Islet precursor cell (in vitro differentiated cells): ENCODE measurements at places on chromosomes 13 and 19.

DNA sequence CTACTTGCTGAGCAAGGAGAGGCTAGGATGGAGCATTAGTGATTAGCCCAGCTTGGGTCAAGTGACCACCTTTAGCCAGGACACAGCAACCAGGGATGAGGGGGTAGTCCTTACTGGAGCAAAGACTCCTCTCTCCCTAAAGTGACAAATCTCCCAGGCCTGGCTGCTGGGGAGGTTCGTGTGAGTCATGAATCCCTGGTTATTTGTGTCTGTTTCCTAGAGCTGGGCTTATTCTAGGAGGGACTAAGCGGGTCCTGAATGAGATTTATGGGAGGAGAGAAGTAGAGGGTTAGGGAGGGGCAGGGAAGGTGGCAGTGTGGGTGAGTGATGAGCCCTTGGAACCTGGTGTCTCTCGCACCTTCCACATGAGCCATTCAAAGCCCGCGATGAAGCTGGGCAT, 487.3 kb downstream of the TSHZ3 start:
- peak; percentile 54 for DNase-seq

GRCh38 chr13:25062479-25062878, 33.5 kb upstream of the PABPC3 start:
- DNase-seq, result no peak

DNA sequence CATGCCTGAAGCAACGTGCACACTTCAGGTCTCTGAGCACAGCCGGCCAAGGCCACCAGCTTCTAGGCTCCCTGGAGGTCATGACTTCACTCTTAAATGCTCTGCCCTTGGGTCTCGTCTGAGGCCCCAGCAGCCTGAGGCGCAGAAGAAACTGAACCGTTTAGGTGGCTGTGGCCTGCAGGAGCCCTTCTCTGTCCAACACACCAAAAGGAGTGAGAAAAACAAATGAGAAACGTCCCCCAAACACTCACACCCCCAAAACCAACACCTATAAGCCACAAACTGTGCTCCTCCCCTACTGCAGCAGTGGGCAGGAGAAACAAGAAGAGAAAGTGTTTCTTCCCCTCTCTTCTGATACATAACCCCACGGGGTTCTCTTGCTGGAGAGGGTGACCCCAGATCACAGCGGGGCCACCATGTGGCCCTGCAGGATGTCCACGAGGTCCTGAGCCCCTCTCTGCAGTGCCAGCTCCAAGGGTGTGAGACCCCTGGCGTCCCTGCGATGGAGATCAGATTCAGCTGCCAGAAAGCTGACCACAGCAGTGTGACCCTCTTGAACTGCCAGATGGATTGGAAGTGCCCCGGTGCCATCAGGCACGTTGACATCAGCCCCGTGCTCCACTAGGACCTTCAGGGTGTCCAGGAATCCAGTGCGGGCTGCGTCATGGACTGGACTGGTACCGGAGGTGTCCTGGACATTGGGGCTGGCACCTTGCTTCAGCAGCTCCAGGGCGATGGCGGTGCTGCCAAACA, 1.0 kb upstream of the KRI1 start:
- no peak for DNase-seq

GRCh38 chr13:45728759-45729158, 26.6 kb downstream of the CBY2 start:
- peak; percentile 79 for DNase-seq

DNA sequence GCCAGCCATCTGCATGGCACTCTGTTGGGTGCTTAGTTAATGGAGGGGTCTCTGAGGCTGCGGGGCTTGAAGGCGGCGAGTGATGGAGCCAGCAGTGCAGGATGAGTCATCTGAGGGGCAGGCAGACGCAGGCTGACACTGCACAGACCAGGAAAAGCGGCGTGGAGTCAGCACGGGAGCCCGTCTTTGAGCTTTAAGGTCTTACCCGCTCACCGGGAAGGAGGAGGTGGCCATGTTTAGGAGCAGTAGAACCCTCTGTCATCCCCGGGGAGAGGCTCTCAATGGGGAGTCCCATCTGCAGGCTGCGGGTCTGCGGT, 13.1 kb downstream of the NAXD start:
- DNase-seq, result peak; percentile 91

DNA sequence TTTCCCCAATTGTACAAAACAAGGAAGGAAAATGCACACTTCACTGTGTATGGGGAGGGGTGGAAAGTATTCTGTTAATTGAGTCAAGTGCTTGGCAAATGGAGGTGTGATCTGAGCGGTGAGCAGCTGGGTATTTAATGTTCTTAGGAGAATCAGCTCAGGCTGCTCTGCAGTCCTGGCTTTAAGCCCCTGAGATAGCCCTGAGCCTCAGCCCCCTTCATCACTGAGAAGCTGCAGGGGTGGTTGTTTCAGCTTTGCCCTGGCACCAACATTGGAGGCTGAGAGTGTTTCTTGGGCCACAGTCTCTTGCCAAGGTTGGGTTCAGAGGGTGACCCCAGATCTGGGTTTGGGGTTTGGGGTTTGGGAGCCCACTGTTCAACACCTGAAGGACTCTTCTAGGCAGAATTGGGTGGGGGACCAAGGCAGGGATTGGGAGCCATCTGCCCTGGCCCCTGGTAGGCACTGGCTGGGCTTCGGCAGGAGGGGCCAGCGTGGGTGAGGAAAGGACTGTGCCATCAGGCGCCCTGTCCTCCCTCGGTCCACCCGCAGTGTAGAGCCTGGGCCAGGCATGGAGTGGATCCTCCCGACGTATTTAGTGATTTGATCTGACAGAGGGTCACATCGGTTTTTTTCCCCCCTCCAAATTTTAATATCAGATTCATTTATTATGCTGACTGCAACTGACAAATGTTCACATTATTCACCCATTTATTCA, 66.7 kb upstream of the ZNF536 start:
- DNase-seq, result no peak

- no peak for DNase-seq
These were observed 30.2 kb upstream of the UBE2L5 start for GRCh38 chr13:30391956-30392680.

DNA sequence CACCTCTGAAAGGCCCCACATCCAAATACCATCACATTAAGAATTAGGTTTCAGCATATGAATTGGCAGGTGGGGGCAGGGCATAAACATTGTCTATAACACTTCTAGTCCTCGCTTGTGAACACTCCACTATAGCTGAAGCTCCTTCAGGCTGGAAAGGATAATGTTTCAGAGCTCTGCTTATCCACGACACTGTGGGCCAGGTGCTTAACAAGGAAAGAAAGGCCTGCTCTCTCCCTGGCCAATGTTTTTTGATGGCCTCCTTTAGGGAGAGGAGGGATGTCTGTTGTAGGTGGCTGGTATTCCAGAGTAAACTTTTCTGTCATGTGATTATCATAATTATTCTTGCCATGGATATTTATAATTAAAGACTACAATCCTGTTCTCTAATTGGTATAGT, 86.4 kb downstream of the CCNA1 start:
- no peak for DNase-seq

DNA sequence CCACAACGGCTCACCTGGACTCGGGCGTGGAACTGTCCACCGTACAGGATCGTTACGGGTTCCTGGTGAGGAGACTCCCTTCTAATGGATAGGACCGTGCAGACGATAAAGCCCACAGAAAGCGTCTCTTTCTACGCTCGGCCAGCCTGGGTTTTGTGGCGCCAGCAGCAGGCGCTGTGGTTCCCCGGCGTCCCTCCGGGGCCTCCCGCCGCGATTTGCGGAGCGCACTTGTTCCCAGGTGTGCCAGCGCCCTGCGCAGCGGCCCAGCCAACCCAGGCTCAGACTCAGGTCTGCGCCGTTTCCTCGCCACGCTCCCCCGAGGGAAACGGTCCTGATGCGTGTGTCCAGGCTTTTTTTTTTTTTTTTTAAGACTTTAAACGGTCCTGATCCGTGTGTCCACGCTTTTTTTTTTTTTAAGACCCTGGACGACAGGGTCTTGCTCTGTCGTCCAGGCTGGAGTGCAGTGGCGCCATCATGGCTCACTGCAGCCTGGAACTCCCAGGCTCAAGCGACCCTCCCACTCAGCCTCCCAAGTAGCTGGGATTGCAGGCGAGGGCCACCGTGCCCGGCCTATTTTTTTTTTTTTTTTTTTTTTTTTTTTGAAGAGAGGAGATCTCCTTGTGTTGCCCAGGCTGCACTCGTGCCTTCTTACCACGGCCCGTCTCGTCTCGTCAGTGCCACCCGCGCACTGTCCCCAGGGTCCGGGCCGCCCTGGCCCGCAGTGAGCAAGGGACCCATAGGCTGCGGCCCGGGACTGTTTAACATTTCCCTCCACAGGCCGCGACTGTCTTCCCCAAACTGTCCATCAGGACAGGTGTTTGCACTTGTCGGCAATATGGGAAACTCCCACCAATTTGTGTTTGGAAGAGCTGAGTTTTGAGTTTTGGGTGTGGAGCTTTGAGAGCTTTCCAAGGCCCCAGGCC, 23.8 kb downstream of the GJA3 start:
- DNase-seq, result peak; percentile 86

DNA sequence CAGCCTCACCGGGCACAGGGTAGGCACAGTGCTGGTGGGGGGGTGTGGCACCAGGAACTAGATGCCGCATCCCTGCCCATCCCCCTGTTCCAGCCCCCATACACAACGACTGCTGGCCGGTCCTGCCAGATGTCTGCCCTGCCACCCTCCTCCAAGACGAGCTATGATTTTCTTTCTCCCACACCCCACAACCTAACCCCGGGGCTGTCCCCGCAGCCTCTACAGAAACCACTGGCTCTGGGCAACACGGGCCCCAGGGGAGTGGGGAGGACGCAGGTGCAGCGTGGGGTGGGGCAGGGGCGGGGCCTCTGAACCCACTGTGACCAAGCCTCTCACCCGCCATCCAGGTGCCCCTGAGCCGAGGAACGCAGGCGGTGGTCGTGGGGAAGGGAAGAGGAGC, 15.5 kb downstream of the PGLS start:
- DNase-seq, result no peak

DNA sequence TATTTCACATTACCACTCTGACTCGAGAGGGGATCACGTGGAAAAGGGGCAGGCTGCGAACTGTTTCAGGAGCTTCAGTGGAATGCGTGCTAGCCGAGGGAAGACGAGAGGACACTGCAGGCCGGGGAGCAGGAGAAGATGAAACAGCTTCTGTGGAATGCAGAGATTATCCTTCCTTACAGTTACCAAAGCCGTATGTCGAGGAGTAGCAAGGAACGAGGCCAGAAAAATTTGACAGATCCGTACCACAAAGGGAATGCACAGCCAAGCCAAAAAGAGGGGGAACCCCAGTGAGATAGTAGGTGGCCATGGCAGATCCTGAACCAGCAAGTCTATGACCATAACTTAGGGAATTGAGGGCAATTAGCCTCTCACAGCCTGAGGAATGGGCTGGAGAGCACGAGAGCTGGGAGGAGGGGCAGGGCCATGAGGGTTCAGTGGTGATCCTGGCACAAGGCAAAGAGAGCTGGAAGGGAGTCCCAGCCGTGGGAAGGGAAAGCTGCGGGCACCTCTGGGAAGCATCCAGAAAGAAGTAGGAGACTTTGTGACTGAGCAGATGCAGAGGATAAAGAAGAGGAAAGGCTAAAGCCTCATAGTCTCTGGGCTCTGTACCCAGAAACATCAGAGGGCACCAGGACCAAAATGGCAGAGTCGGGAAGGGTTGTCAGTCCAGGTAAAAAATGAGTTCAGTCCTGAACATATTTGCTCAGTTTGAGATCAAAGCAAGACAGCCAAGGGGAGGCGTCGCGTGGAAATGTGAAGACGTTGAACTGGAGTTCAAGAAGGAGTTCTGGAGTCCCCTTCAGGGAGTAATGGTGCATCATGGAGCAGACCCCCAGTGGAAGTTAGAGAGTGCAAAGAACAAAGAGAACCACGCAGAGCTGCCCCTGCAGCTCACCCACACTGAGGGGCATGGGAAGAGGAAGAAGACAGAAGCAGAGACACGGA, 5.1 kb downstream of the COL4A1 start:
- DNase-seq, result peak; percentile 75

GRCh38 chr19:10402441-10403038, 802 bp downstream of the CDC37 start:
- DNase-seq, result peak; percentile 79

DNA sequence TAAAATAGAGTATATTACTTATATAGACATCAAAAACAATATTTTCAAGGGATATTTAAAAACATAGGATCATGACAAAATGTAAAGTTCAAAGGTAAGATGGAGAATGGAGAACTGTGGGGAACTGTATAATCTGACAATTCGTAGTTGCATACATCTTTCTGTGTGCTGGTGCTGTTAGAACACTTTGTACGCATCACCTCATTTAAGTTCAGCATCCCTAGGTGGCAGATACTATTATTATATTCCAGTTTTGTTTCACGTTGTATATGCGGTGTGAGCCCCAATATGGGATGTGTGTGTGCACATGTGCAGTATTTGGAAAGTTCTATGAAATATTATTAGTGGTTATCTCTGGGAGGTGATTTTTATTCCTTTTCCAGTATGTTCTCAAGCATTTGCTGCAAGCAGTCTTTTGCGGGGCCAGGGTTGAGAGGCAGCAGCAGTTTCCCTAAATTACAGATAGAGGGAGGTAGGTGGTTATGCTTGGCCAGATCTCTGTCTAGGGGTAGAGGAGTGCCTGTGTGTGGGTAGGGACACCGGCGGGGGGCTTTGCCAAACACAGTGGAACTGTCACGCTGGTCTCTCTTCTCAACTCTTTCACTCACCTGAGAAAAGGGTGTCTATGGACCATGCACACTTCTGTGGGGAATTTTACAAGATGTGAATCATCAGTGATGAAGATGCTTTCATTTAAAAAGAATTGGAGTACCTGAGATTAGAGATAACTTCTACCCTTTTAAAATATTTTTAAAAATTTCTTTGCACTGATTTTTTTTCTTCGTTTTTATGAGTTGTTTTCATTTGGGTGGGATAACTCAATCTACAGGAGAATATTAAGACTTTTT, 55.6 kb upstream of the ALOX5AP start:
- peak; percentile 69 for DNase-seq

GRCh38 chr19:3163230-3163886, 15.2 kb upstream of the S1PR4 start:
- DNase-seq, result peak; percentile 81

DNA sequence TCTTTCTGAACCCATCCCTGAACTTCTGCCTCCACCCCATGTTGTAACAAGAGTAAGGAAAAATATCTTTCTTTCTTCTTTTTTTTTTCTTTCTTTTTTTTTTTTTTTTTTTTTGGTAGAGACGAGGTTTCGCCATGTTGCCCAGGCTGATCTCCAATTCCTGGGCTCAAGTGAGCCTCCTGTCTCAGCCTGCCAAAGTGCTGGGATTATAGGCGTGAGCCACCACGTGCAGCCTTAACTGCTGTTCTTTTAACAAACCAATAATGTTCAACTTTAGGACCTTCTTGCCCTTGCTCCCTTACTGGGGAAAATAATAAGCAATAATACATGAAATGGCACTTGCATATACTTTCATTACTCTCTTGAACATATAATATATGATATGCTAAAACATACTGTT, 19.6 kb downstream of the GPR183 start:
- no peak for DNase-seq
